ENCODE measurements at places on chromosomes 7 and 10.
A peak's percentile ranks its signal among the peaks of the same experiment; 100 is the strongest.

DNA sequence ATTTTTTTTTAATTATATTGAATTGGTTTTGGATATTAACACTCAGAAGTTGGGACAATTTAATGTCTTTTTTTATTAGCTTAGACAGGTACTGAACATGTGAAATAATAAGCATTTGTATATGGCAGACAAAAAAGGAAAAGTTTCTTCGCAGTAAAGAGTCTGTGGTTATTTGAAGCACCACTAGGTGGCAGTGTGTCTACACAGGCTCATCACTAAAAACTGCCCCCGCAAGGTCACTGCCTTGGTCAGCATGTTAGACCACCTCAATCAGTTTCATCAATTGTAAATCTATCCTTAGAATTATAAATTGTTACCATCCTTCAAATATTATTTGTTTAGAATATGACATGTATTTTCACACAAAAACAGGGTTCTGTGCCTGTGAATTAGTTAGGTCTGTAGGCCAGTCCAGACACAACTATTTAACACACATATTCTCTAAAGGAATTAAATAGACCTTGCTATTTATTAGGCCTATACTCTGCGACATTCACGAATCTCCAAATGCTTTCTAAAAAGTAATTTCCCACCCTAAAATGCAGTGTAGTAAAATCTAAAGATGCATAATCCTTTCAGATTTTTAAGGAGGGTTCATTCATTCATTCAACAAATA is 17.0 kb downstream of the PNLIPRP3 start:
- DNase-seq: peak; percentile 39

DNA sequence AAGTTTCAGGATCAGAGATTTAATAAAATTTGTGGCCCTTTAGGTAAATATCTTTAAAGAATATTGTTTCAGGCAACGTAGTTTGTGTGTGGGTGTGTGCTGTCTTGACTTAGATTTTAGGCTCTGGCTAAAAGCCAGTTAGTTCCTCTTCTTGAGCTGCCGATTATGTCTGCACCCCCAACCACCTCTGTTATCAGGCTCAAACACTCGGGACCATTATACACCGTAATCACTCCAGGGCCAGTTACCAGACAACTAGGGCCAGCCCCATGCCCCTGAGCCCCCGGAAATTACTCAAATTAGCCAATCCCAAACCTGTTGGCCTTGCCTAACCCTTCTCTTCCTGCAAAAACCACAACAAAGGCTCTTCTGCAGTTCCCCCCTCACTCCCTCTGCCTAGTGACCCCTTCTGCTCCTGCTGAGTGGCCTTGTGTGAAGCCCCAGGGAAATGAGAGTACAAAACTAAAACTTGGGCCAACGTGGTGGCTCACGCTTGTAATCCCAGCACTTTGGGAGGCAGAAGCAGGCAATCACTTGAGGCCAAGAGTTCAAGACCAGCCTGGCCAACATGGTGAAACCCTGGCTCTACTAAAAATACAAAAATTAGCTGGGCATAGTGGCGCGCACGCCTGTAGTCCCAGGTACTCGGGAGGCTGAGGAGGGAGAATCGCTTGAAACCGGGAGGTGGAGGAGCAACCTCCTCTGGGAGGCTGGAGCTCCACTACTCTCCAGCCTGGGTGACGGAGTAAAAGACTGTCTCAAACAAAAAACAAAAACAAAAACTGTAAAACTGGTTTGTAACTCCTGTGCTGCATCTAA is 9.2 kb upstream of the HNRNPF start:
- DNase-seq: no peak

GRCh38 chr10:103595933-103596726 is 102.6 kb downstream of the NEURL1 start:
- DNase-seq: no peak

GRCh38 chr7:129751916-129752315 is 140.4 kb downstream of the NRF1 start:
- no peak for DNase-seq

- DNase-seq: no peak
These were observed 11.3 kb downstream of the ADAMTS14 start for GRCh38 chr10:70683601-70683934.

DNA sequence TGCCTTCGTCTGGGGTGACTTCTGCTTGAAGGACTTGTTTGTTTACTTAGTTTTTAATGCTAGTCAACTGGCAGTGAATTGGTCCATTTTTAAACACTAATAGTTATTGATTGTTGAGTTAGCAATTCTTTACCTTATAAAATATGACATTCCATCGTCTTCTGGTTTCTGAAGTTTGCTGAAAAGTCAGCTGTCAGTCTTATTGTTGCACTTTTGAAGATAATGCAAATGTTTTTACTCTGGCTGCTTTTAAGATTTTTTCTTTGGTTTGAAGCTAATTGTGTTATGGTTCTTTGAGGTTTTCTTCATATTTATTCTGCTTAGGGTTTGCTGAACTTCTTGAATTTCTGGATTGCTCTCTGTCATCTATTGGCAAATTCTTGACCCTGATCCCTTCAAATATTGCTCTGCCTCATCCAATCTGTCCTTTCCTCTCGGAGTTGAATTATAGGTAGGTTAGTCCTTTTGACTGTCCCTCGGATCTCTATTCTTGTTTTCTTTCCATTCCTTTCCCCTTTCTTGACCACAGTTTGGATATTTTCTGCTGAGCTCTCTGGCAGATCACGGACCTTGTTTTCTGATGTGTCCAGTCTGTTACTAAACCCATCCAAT is 24.2 kb downstream of the MGMT start:
- peak; percentile 19 for DNase-seq

- DNase-seq: peak; percentile 95
These were observed at the start of gene PPP1R3C for GRCh38 chr10:91632671-91633550. Gene PPP1R3C, minus strand, starts transcription at chr10:91633071. Its CDS starts 102 bp downstream, at chr10:91632969.

DNA sequence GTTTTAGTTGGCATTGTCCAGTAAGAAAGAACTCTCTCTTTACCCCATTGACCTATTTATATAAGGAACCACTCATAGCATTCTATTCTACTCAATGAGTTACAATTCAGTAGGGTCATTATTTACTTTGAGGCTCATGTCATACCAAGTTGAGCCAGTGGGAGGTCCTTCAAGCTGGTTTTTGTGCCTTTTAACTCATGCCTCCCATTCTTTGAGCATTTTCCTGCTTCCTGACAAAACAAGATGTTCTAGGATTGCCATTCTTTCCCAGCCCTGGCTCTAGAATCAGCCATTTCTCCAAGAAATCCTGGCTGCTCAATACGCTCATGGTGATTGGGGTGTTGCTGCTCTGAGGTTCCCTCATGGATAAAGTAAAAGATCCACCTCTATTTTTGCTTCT is 250.1 kb downstream of the ABCA13 start:
- peak; percentile 49 for DNase-seq

- no peak for DNase-seq
These were observed 658 bp downstream of the CYP2E1 start for GRCh38 chr10:133527771-133528271.
